Activated CD4-positive, alpha-beta T cell treated with anti-CD3 and anti-CD28 coated beads, Interleukin-2, Interleukin-4, amounts not matched to agents 100 ng/mL and 50 ng/mL, durations not matched to agents 16 hours and 8 hours (primary cell): ENCODE measurements at places on chromosomes 11 and 22.
A peak's percentile ranks its signal among the peaks of the same experiment; 100 is the strongest.

GRCh38 chr22:19679522-19680101 lies 34.7 kb upstream of the SEPTIN5 start:
- DNase-seq: peak; percentile 18

- no peak for DNase-seq
These were observed 7.1 kb downstream of the MGAT3 start for GRCh38 chr22:39463931-39464390.

GRCh38 chr11:106670069-106670468 lies 348.2 kb downstream of the GUCY1A2 start:
- no peak for DNase-seq

DNA sequence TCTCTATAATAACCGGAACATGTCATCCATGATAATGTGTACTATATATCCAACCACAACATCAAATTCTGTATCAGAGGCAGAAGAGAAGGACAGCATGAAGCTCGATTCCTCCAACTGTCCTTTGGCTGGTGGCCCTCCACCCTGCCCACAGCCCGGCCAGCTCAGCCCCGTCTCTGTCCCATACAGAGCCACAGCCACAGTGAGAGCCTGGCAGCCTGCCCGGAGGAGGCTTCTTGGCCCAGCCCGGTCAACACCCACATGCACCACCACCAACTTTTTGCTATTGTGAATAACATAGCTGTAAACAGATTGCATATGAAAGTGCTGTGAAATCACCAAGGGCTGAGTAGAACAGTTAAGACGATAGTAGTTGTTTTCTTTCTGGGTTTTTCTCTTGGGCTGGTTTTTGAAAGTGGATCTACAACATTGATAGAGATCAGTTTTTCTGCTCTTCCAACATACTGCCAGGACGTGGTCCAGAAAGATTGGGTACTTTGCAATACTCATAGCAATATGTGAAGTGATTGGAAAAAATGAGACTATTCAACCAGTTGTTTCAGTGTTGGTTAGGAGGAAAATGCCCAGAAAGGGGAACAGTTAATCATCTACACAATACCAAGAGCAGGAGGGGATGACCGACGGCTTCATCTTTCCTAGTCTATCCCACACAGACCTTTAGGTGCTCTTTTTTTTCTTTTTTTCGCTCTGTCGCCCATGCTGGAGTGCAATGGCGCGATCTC lies 6.9 kb upstream of the TUBA8 start:
- DNase-seq: no peak

DNA sequence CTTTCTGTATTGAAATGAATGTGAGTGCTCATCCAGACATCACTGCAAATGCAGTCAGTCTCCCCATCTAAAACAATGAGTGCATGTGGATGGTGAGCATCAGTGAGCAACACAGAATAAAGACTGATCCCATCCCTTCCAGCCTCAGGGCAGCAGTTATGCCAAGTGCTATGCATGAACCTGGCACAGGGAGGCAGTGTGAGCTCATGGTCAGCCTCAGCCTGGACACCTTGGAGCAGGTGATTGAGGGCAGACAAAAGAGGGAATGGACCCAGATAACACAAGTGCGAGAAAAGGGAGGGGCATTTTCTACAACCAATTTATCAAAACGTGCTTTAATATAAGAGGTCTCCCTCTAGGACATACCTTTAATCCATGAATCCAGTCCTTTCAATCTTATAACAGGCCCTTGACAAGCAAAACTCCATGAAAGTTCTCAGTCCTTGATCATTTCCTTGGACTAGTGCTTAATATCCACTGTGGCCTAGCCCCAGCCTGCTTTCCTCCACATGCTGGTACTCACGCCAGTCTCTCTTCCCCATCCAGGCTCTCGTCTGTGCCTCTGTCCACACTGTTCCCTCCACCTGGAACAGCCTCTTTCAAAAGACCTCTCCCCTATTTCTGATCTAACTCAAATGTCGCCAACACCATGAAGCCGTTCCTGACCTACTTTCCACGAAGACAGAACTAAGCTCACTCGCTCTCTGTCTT lies 50.5 kb upstream of the LRRC55 start:
- no peak for DNase-seq

- no peak for DNase-seq
These were observed 12.2 kb upstream of the CRYBB3 start for GRCh38 chr22:25187469-25187868.

GRCh38 chr11:78239781-78240180 lies 51.1 kb downstream of the USP35 start:
- no peak for DNase-seq

DNA sequence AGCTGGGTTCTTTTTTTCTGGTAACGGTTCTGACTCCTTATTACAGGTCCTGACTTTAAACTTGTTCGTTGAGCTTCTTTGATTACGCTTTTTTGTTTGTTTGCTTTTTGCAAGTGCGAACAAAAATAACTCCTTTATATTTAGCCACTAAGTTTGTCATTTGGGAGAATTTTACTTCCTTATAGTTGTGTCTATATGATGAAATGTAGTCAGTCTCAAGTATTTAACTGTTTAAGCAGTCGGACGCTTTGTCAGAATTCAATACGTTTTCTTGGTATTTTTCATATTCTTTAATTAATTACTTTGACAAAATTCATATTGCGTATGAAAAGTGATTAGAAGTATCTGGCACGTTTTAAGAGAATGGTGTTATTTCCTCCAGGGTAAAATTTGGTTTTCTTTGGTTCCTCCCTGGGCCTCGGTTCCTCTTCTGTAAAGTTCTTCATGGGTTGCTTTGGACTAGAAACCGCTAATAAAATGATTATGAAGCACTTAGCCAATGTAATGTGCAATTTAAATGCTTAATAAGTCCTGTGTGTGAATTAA lies 1.3 kb downstream of the CBL start:
- DNase-seq: no peak

- DNase-seq: peak; percentile 60
These were observed 7.2 kb upstream of the EHD1 start for GRCh38 chr11:64885367-64886286.

GRCh38 chr22:28837640-28838039 lies 37.3 kb upstream of the XBP1 start:
- no peak for DNase-seq

DNA sequence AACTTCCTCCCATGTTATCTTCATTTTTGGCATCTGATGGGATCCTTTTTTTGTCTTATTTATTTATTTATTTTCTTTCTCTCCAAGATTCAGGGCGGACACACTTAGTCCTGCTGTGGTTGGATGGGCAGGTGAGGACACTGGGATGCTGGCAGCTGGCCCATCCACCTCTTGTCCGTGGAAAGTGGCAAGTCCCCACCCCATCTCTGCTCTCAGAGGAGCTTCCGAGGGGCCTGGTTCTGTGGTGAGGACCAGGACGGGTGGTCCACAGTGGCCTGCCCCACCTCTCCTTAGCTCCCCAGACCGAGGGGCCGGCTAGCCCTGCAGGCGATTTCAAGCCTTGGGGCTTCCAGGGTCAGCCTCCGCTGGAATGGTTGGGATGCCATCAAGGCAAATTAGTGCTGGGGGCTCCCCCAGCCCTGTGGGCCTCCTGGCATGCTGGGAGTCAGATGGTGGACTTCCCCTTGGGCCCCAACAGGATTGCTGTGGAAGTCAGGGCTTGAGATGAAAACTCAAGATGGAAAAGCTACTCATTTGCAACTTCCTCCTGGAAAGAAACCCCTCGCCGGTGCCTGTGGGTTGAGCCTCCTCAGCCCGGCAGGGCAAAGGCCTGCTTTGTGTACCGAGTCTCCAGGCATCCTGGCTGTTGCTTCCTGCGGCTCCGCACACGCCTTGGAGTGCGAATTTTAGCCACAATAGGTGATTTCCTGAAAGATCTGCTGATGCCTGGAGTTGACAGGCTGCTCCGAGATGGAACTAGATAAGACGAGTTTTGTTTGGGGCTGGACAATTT lies 31.2 kb upstream of the LINC01488 start:
- DNase-seq: no peak

DNA sequence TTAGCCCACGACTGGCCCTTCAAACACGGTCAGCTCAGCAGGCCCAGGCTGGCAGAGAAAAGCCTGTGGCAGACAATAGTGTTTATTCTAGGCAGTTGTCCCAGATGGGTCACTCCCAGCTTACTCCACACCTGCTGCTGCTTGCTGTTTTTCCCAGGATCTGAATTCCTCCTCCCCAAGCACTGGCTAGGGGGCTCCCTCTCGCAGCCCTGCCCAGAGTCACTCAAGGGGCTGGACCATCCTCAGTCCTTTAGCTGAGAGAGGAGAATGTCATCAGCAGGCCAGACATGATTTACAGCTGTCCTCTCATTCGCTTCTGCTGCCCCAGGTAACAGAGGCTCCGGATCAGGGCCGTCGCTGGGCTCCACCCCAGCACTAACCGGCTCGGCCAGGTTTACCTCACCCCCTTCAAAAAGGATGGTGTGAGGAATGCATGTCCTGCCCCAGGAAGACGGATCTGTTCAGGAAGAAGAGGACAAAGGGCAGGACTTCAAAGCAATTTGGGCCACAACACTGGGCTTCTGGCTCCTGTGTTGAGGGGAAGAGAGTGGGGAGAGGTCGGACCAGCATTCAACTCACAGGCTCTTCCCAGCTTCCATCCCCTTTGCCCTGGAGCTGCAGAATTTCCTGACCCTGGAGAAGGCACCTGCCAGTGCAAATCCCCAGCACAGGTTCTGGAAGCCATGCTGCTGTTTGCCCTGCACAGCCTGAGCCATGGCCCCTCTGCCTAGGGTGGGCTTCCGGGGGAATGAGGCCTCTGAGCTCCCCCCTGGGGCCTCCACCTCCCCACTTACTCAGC lies 59.7 kb upstream of the BARX2 start:
- DNase-seq: no peak

DNA sequence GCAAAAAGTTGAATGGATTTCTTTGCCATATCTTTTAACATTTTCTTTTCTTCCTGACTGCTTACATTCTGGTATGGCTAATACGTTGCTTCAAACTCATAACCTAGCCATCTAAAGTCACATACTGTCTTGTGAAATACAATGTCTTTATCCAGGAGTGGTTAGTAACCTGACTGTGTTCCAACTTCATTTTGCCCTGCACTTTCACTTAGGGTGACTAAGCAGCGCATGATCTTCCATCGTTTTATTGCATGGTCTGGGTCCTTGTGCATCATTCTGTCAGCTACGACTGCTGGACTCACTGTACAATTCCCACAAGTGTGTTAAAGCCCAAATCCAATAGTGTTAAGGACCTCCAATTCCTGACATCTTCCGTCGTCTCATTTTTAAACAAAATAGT lies 403.2 kb downstream of the NTM start:
- no peak for DNase-seq

DNA sequence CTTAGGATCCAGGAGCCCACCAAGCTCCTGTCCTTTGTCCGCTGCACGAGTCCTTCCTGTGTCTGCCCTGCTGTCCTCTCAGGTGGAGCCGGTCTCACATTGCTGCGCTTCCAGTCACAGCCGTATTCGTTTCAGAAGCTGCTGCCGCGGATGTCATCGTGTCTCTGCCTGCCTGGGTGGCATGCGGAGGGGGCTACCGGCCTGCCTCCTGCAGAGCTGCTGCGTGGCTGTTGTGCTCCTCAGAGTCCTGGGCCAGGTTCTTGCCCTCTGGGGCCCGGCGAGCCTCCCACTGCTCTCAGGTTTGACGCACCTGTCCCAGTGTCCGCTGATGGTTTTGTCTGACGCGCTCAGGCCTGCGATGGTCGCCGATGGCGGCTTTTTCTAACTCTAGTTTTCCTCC lies 254.2 kb downstream of the TBC1D22A start:
- no peak for DNase-seq

- DNase-seq: no peak
These were observed 328.3 kb downstream of the LARGE1 start for GRCh38 chr22:33591946-33592345.

- no peak for DNase-seq
These were observed 126.9 kb upstream of the GRK3 start for GRCh38 chr22:25437414-25438160.

GRCh38 chr22:22446517-22446916 lies 62.0 kb downstream of the ZNF280B start:
- DNase-seq: no peak

DNA sequence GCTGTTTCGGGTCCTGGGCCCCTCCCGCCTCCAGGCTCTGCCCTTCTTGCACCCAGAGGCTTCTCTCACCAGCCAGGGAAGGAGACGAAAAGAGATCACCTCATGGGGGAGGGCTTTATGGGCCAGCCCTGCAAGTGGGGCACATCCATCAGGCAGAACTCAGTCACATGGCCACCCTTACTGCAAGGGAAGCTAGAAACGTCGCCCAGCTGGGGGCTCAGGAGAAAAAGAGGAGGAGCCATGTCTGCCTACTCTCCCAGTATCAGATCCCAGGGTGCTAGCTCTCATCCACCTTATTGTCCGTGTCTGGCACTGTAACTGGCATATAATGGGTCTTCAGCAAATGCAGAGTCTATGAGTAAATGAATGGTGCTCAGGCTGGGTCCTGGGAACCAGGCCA lies 24.2 kb downstream of the MFNG start:
- no peak for DNase-seq

DNA sequence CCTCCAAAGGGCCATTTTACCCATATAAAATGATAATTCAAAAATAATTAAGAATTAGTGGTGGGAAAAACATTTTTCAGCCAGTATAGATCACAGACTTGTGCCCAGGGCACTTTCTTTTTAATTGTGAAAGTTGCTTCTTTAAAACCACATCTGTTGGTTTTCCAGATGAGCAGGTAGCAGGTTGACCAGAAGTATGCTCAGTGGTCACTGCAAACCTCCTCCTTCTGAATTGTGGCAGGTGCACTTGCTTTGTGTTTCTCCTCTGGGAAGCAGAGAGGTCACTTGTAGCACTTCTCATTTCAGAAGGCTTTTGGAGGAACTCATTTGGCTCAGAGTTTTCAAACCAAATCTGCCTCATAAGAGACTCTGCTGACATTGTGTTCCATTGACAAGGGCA lies 24.6 kb upstream of the CWF19L2 start:
- DNase-seq: no peak

GRCh38 chr11:66891851-66892660 lies 35.2 kb downstream of the LRFN4 start:
- DNase-seq: peak; percentile 94

GRCh38 chr11:101129203-101129943 lies at the start of gene PGR:
TSS of gene PGR (minus strand) at chr11:101129813. CDS start at chr11:101129070, 743 bp downstream.
- no peak for DNase-seq

GRCh38 chr11:115155320-115155719 lies 348.9 kb downstream of the CADM1 start:
- no peak for DNase-seq

DNA sequence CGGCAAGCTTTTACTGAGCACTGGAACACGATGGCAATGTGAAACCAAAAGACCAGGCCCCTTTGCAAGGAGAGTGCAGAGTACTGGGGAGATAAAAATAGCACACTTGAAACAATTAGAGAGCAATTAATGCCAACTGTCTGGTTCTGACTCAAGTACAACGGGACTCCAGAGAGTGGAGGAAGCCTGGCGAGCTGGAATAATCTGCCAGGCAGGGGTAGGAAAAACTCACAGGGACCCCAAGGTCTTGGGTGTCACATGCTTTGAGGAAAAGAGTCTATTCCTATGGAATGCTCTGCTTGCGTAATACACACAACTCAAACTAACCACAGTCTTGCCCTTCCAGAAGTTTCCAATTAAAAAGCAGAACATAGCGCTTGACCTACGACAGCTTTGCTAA lies 113.0 kb upstream of the CLMP start:
- DNase-seq: no peak

GRCh38 chr22:36963302-36963701 lies 49.9 kb downstream of the CSF2RB start:
- DNase-seq: no peak

- DNase-seq: no peak
These were observed 419.3 kb upstream of the FAT3 start for GRCh38 chr11:91805293-91805692.

- no peak for DNase-seq
These were observed 55.1 kb downstream of the BTG4 start for GRCh38 chr11:111456859-111457730.

GRCh38 chr11:13288375-13289029 lies 10.9 kb downstream of the BMAL1 start:
- DNase-seq: no peak
